Activated naive CD4-positive, alpha-beta T cell treated with anti-CD3 and anti-CD28 coated beads, Interleukin-2, amount 10 ng/mL, durations not matched to agents 7 days and 5 days (primary cell): ENCODE measurements at places on chromosomes 2 and 18.

DNA sequence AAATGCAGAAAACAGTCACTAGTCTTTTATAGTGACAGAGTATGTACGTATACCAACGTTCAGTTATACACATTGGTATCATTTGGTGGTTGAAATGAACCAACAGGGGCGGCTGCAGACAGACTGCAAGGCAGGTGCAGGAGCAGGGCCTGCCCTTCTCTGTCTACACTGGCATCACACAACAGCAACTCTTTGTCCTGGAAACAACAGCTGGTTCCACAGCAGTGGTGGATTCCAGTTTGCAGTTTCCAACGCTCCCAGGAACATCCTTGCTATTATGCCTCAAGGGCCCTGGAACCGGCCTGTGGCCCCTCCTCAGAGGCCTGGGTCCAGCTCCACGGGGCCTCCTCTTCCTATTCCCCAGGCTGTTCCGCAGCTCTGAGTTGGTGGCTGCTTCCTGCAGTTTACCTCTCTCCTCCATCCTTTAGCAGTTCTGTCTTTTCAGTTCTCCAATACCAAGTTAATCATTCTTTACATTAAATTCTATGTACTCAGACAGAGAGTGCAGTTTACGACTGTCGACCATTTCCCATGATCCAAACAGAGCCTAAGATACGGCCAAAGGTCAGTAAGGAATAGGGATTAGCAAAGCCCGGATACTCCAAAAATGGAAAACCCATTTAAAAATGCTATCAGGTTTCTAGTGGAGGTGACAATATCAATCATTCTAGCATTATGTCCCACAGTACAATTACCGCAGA lies 87.8 kb downstream of the NOL10 start:
- no peak for DNase-seq

- no peak for DNase-seq
Observed at GRCh38 chr18:45103319-45104048, 422.8 kb downstream of the SETBP1 start.

GRCh38 chr2:233486357-233486756 lies 80.2 kb downstream of the USP40 start:
- DNase-seq = no peak

- DNase-seq = no peak
Observed at GRCh38 chr18:56999823-57000222, 147.1 kb upstream of the BOD1L2 start.

DNA sequence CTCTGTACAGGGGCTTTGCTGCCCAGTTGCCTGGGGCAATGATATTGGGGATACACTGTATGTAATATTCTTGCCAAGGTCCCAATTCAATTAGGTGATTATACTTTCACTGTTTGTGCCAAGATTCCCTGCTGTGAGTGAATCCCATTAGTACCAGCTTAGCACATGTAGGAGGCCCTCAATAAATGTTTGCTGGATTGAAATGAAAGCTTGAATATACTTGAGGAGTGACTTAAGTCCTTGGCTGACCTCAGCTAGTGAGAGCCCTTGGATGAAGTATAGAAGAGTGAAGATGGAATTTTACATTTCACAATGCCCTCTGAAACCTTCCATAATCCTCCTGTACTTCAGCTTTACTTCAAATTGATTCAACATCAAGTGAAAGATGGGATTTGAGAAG lies 102.9 kb downstream of the GATA6 start:
- DNase-seq = no peak

GRCh38 chr2:206984206-206984605 lies 44.9 kb downstream of the CPO start:
- no peak for DNase-seq
